ENCODE measurements at places on chromosomes 12 and 14.

- DNase-seq, result no peak
Observed at GRCh38 chr14:61147381-61147821, 133.7 kb downstream of the TMEM30B start.

DNA sequence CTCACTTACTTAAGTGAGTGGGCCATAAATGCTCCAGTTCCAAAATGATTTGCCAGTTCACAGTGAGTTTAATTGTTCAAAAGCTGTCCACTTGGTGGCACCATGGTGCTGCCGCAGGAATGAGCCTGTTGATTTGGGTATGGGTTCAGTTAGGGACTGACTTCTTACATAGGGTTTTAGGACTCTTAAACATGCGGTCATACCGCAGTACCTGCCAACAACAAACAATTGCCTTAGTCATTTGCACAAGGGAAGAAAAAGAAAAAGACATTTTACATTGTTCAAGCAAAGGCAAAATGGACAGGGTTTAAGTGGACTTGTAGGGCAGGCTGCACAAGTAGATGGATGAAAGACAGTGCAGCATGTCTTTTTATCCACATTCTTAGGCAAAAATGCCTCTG lies 80.0 kb upstream of the DBX2 start:
- peak; percentile 84 for DNase-seq

DNA sequence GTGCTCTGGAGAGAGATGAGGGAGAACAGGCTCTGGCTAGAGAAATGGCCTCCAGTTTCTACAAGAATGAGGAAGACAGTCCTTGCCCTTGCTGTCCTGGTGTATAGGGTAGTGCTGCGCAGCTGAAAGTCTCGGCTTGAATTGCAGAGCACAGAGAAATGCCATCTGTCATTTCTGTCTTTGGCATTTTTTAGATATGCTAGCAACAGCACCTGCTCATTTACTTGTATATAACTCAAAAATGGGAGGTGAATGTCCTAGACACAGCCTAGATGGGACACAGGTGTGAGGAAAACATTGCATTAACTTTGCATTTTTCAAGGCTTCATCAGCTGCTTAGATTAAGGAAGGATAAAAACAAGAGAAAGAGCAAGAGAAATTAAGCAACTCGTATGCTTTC lies 35.8 kb downstream of the GPR19 start:
- no peak for DNase-seq

DNA sequence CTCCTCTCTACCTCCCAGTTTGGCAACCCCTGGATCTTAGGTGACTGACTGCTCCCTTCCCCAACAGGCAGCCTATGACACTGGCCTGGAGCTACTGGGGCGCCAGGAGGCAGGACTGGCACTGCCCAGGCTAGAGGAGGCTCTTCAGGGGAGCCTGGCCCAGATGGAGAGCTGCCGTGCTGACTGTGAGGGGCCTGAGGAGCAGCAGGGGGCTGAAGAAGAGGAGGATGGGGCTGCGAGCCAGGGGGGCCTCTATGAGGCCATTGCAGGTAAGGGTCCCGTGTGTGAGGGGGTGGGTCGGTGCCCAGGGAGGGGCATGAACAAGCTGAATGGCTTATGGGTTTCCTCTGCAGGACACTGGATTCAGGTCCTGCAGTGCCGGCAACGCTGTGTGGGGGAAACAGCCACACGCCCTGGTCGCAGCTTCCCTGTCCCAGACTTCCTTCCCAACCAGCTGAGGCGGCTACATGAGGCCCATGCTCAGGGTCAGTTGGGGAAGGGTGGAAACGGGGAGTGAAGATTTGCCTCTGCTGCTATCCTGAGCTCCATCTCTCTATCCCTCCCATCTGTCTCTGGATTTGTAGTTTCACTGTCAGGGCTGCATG lies 2.2 kb downstream of the P3H3 start:
- no peak for DNase-seq

DNA sequence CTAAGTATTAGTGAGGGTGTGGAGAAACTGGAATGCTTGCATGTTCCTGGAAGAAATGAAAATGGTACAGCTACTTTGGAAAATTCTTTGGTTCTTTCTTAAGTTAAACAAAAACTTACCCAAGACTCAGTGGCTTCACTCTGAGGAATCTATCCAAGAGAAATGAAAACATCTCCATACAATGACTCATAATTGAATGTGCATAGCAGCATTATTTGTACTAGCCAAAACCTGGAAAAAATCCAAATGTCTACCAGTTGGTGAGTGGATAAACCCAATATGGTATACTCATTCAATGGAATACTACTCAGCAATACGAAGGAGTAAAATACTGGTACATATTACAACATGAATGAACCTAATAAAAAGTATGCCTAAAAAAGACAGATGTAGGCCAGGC lies 18.0 kb upstream of the CRACR2A start:
- DNase-seq, result no peak

- no peak for DNase-seq
Observed at GRCh38 chr14:73003681-73004080, 23.2 kb downstream of the ZFYVE1 start.

- no peak for DNase-seq
Observed at GRCh38 chr14:36988989-36989388, 183.4 kb downstream of the SLC25A21 start.

- no peak for DNase-seq
Observed at GRCh38 chr12:3293446-3294161, 197.4 kb upstream of the PRMT8 start.

DNA sequence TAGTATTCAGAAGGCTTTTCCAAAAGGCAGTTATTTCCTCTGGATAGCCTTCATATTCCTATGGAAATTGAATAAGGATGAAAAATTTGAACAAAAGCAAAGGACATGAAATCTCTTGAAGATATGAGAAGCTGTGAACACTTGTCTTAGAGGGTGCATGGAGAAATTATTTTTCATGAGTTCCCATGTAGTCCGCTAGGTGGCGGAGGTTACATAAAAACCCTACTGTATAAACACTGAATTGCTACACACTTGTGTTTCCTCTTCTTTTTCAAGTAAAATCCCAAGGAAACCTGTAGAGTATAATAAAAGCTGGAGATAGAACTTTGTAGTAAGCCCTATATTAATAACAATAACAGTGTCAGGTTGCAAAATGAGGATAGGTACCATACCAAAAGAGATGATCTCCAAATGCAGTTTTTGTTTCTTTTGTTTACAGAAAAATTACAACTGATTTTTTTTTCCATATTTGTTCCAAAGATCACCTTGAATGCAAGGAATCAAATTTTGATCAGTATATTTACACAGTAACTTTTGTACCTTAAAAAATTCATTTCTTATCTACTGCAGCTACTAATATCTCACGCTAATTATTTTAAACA lies 37.8 kb upstream of the OR4E1 start:
- DNase-seq, result peak; percentile 66

DNA sequence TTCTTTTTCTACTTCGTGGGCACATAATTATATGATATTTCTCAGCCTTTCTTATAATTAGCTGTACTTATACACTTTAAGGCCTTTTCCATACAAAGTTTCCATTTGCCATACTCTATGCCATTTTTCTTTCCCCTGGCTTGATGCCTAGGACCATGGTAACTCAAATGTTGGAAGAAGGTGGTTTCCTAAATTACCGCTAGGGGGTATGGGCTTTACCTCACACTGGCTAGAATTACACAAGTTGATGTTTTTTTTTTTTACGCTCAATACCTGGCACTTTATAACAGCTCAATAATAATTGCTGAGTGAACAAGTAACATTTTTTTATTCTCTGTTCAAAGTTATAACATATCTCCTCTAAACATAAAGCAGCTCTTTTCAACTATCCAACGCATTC lies 306.8 kb upstream of the LRFN5 start:
- no peak for DNase-seq

DNA sequence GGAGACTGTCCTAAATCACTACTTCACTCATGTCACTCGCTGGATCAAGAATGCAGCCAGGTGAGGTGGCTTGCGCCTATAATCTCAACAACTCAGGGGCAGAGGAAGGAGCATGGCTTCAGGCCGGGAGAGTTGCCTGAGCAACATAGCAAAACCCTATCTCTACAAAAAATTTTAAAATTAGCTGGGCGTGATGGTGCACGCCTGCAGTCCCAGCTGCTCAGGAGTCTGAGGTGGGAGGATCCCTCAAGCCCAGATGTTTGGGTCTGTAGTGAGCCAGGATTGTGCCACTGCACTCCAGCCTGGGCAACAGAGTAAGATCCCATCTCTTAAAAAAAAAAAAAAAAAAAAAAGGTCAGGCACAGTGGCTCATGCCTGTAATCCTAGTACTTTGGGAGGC lies 5.9 kb downstream of the SMAGP start:
- DNase-seq, result no peak

GRCh38 chr14:99892406-99892805 lies 99.2 kb downstream of the EML1 start:
- DNase-seq, result no peak

DNA sequence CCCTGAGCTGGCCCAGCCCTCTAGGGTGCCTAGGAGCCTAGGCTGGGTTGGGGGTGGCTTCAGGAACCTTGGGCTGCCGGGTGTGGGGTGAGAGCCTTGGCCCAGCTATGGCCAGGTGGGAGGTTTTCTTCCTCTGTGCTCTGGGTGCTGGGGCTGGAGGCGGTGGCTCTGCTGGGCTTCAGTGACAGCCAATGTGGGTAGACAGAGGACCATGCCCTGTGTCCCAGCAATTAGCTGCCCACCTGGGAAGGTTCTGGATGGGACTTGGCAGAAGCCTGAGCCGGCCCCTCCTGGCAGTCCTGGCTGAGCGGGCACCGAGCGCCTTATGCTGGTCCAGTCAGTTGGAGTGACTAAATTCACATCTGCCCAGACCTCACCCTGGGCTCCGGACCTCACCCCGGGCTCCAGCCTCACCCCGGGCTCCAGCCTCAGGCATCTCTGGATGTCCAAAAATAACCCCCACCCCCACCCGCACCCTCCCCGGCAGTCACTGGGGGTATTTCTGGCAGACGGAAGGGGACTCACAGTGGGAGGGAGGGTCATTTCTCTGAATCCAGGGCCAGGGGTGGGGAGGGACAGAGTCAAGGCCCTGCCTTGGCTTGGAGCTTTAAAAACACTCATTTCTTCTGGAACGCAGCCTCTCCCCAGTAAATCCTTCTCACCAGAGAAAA lies 46.9 kb downstream of the CYP46A1 start:
- DNase-seq, result no peak

DNA sequence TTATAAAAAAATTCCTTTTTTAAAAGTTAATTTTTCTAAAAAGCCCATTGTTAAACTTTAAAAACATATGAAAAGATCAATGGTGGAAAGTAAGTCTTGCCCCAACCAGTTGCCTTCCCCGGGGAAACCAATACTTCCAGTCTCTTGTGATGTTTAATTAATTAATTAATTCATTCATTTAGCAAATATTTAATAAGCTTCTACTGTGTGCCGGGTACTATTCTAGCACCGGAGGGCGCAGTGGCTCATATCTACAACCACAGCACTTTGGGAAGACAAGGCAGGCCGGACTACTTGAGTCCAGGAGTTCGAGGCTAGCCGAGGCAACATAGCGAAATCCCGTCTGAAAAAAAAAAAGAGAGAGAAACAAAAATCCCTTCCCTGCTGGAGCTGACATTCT lies 87.4 kb downstream of the HECTD4 start:
- no peak for DNase-seq

GRCh38 chr14:55518391-55518790 lies 61.6 kb upstream of the KTN1 start:
- no peak for DNase-seq

DNA sequence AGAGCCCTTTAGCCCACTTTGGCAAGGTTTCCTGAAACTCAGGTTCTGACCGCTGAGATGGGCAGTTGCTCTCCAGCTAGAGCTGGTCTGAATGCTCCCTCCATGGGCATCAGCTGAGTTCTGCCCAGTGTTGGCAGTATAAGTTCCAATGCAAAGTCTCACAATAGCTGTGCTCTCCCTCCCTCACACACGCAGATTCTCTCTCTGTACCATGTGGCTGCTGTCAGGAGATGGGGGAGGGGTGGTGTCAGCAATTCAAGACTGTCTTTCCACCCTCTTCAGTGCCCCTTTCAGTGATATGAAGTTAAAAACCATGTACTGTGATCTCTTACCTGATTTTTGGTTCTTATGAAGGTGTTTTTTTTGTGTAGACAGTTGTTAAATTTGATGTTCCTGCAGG lies 164.3 kb upstream of the PLEKHA5 start:
- no peak for DNase-seq

DNA sequence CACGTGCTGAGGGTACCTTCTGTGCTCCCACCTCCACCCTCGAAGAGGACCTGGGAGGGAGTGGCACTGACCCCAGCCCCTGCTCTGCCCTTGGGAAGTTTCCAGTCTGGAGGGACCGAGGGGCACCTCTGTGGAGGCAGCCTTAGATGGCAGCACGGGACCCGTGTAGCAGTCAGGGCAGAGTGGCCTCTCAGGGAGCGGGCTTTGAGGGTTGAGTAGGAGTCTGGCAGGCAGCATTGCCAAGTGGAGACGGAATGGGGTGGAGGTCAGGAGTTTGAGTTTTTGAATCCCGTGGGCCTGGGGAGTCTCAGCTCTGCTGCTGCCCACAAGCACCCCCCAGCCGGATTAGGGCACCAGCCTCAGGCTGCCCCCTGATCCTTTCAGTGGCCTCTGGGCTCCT lies 21.6 kb downstream of the KIF26A start:
- DNase-seq, result no peak

DNA sequence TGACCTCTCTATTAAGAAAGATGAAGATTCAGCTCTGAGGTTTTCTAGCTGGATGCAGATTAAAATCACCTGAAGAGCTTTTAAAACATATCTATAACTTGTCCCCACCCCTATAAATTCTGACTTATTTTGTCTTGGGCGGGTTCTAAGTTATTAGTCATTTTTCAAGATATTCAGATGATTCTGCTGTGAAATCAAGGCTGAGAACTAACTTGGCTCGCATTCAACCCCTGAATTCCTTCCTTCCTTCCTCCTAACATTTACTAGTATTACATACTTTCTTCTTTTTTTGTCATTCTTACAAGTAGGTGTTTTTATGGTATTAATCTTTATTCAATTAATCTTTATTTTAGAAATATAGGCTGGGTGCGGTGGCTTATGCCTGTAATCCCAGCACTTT lies 55.4 kb downstream of the SSPN start:
- no peak for DNase-seq

- no peak for DNase-seq
Observed at GRCh38 chr12:106020736-106021135, 118.0 kb downstream of the NUAK1 start.

GRCh38 chr12:97309921-97310320 lies 152.7 kb upstream of the RMST start:
- no peak for DNase-seq

All from Kasumi-1 (cell line).